SW480 (cell line): ENCODE measurements at places on chromosomes 11 and 22.

GRCh38 chr22:28950617-28951411 is 67.4 kb downstream of the ZNRF3 start:
- DNase-seq, result no peak

DNA sequence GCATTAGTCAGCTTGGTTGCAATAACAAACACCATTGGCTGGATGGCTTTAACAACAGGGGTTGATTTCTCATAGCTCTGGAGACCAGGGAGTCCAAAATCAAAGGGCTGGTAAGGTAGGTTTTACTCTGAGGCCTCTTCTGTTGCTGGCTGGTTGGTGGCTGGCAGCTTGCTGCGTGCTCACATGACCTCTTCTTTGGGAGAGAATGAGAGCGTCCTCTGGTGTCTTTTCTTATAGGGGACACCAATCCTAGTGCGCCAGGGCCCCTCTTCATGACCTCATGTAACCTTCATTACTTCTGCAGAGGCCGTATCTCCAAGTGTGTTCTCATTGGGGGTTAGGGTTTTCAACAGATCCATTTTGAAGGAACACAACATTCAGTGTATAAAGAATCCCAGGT is 1308.3 kb downstream of the TBC1D22A start:
- DNase-seq, result no peak

- DNase-seq, result no peak
Measured at GRCh38 chr11:6395470-6396060, 5.3 kb downstream of the SMPD1 start.

GRCh38 chr11:119683783-119684182 is 45.2 kb downstream of the NECTIN1 start:
- peak; percentile 36 for DNase-seq

GRCh38 chr11:102269927-102270326 is 47.4 kb upstream of the BIRC3 start:
- no peak for DNase-seq

GRCh38 chr22:46075764-46076531 is 74.4 kb upstream of the PPARA start:
- DNase-seq, result no peak

DNA sequence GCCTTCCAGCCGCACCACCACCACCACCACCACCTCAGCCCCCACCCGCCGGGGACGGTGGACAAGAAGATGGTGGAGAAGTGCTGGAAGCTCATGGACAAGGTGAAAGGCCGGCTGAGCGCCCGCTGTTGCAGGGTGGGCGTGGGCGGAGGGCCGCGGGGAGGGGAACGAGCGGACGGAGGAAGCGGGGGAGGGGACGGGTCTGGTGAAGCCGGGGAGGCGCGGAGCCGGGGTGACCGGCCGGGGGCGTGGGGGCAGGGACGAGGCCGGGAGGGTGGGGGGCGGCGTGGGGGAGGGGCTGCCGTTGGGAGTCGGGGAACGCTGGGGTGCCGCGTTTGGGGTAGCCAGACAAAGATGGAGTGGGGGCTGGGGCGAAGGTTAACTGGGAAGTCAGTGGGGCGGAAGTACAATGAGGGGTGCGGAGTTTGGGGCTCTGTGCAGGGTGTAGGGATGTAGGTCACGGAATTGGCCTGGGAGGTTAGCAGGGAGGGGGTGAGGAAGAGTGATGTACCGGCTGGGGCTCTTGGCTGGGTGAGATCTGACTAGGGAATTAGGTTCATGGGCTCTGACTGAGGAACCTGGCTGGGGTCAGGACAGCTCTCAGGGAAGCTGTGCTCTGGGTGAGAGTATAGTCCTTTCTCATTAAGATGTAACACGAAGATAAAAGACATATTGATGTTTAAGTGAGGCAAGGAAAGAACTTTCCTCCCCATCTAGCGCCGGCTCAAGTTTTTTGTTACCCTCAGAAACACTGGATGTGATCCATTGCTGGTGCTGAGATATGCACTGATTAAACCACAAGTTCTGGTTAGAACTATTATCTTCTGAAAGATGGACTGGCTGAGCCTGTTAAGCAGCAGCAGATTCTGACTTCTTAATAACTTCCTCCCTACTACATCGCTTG is 624 bp downstream of the CBL start:
- peak; percentile 46 for DNase-seq

- no peak for DNase-seq
Measured at GRCh38 chr11:102429691-102430090, 22.9 kb downstream of the TMEM123 start.

- DNase-seq, result no peak
Measured at GRCh38 chr11:106224172-106224571, 146.7 kb downstream of the AASDHPPT start.

DNA sequence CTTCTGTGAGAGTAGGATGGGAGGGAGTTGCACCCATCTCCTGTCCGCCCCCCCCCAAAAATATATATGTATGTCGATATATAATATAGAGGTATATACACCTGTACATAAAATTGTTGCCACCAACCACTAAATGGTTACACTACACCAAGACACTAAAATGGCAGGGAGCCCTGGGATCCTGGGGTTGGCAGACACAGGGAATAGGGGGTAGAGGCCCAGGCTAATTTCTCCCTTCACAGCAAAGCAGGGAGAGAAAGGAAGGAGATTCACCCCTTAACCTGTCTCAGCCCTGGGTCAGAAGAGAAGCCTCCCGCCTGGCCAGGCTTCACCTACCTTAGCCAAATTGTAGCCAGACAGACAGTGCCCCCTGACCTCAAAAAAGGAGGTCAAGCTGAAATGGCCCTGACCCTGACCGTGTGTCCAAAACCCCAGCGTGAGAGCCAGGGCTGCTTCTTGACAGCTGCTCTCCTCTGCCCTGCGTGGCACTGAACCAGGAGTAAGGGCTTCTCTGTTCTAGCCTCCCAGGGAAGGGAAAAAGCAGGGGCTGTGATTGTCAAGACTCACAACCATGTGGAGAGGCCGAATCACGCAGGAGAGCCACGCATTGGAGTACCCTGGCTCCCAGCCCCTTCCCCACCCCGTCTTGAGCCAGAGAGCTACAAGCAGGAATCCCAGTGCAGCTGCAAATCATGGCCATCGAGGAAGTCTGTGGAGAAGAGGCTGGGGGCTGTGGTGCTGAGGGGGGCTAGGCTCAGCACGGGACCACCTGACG is 40.5 kb downstream of the SGSM3 start:
- DNase-seq, result no peak

DNA sequence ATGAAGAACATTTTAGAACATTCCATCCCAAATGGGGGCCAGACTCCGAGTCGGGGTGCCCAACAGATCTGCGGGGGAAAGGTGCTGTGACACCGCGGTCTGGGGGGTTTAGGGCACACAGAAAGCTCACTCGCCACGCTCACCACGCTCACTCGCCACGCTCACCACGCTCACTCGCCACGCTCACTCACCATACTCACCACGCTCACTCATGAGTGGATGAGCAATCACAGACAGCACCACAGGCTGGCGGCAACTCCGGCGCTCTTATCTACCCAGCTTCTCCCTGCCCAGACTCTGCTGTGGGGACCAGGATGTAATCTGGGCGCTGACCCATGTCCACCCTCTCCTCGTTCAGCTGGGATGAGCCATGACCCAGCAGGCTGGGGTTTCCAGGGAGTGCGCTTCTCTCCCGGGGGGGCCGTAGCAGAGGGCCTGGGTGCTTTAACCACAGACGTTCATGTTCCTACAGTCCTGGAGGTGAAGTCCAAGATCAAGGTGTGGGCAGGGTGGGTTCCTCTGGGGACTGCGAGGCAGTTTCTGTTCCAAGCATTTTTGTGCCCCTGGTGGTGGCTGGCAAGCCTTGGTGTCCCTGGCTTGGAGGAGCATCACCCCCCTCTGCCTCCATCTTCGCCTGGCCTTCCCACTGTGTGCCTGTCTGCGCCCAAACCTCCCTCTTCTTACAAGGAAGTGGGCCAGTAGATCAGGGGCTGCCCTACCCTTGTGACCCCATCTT is 141.2 kb downstream of the CTTN start:
- no peak for DNase-seq

- DNase-seq, result peak; percentile 33
Measured at GRCh38 chr22:44147821-44148574, 32.7 kb upstream of the PARVG start.

DNA sequence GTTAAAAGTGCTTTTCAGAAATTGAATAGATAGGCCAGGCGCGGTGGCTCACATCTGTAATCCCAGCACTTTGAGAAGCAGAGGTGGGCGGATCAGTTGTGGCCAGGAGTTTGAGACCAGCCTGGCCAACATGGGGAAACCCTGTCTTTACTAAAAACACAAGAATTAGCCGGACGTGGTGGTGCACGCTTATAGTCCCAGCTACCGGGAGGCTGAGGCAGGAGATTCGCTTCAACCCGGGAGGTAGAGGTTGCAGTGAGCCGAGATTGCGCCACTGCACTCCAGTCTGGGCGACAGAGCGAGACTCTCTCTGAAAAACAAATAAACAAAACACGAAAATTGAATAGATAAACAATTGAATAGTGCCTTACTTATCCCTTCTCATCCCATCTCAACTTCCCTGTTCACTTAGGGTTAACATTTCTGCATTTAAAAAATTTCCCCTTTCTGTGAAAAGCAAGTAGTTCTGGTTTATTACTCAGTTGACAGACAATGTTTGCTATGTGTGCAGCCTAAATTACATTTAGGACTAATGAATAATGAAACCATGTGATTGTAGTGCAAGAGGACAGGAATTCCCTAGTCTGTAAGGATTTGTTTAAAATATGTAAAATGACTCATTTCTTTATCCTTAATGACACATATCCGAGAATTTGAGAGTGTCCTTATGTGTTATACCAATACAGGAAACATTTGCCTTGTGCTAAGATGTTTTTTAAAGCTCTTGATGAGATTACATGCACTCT is 6.0 kb downstream of the RNF169 start:
- DNase-seq, result no peak

DNA sequence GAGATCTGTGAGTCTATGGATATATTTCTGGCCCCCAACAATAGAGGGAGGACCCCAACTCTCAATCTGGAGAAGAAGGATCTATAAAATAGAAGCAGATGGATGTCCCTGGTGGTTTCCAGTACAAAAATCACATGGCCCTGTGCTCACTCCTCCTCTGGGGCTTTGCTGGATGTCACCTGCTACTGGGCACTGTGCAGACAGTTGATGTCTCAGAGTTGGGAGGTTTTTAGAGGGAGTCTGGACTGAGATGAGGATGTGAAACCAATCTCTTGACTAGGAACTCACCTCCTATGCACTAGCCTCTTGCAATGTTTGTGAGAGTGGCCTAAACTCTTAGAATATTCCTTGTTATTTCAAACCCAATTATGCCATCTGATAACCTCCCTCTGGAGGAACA is 107.2 kb downstream of the SCN3B start:
- DNase-seq, result no peak

DNA sequence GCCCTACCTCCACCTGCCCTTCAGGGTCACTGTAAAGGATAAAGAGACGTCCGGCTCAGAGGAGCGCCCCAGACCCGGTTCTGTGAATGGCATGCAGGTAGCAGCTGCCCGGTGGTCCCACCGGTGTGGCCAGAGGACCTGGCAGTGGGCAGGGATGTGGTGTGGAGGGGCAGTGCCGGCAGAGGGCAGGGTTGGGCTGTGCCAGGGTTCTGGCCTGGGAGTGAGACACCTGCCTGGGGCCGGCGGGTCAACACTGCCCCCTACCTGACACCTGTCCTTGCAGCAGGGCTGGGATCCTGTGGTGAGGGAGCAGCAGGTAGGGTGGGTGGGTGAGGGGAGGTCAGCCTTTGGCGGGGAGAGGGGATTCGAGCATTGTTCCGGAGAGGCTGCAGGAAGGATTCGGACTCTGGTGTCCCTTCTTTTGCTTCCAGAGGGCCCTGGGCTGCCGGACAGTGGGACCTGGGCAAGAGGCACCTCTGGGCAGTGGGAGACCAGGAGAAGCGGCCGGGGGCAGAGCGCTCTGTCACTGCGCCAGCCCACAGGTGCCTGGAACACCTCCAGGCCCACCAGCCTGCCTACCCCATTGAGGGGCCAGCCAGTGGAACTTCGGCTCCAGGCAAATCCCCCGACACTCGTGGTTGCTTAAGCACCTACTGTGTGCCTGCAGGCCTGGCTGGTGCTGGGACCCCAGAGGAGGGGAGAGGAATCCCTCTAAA is 1.6 kb upstream of the PHLDA2 start:
- DNase-seq, result peak; percentile 88

DNA sequence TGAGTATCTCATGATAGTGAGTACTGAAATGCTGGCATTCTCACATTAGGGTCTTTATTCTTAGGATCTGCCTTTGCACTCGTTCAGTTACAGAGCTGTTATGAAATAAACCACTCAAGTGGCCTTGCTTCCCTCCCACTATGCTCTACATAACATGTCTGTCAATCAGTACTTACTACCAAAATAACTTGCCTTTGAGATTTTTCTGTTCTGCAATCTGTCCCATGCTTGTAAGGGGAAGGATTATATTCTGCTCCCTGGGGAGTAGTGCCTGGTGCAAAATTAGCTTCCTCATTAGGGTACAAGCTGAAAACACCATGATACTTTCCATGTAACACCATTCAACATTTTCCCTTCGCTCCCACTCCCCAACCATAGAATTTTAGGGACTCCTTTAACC is 1.9 kb upstream of the GRAP2 start:
- DNase-seq, result no peak

DNA sequence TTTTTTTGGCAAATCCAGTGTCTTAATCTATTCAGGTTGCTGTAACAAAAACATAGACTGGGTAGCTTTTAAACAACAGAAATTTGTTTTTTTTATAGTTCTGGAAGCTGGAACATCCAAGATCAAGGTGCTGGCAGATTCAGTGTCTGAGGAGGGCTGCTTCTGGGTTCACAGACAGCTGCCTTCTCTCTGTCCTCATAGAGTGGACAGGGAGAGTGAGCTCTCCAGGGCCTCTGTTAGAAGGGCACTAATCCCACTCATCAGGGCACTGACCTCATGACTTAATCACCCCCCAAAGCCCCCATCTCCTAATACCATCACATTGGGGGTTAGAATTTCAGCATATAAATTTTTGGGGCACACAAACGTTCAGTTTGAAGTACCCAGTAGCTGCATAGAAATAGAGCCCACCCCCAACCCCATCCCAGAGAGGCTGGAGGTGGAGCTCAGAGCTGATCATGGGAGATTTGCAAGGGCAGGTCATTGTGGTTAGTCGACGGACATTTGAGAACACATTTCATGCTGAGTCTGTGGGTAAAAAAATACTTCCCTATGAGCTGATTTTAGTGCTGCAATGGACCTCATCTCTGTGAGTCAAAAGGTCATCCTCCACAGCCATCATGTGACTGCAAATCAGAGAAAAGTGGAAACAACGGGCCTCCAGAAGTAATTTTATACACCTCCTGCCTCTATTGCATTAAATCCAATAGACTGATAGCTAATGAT is 203.1 kb upstream of the CADM1 start:
- no peak for DNase-seq
